ENCODE measurements at places on chromosomes 7 and 10.
A peak's percentile ranks its signal among the peaks of the same experiment; 100 is the strongest.

- no peak for DNase-seq
Measured at GRCh38 chr10:78457804-78458482, 424.3 kb downstream of the RPS24 start.

- DNase-seq: peak; percentile 29
Measured at GRCh38 chr10:30591249-30591670, 38.3 kb downstream of the LYZL2 start.

- DNase-seq: no peak
Measured at GRCh38 chr10:97228130-97228774, 42.5 kb upstream of the SLIT1 start.

DNA sequence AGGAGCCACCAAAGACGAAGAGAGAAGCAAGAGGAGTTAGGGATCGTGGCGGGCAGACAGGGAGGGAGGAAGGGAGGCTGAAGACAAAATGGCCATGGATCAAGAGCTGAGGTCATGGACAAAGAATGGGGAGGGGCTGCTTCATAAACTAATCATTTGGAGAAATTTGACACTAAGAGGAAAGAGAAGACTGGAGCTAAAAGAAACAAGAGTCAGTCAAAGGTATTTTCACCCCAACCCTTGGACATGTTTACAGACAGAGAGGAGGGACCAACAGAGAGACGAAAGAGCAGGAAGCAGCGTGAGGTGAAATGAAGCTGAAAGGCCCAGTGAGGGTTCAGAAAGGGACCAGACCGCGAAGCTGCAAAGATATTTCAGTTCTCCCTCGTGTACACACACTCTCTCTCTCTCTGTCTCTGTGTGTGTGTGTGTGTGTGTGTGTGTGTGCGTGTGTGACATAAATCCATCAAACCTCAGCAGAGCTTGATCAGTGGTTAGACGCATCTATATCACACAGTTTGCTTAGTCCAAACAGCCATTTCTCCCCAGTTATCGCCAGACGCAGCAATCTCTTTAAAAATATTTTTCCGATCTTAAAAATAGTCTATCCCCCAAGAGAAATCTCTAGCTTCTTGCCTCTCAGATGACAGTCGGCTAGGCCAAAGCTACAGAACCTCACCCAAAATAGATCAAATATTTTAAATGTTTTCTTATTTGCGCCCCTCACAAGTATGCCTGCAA, 12.5 kb upstream of the CALD1 start:
- DNase-seq: no peak

DNA sequence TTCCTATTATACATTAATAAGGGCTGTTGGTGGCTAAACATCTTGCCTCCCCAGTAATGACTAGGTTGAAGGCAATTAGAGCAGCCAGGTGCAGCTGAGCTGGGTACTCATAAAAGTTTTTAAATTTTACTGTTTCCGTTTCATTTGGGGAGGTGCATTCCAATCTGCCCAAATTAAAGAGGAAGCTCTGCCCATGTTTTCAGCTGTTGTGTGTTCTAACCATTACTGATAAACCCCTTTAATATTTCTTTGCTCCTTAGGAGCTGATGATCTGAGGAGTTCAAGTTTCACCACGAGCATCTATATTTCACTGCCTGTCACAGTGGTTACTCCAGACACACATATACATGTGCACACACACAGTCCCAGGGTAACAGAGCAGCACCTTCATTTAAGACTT, 94.4 kb downstream of the JAZF1 start:
- DNase-seq: no peak

DNA sequence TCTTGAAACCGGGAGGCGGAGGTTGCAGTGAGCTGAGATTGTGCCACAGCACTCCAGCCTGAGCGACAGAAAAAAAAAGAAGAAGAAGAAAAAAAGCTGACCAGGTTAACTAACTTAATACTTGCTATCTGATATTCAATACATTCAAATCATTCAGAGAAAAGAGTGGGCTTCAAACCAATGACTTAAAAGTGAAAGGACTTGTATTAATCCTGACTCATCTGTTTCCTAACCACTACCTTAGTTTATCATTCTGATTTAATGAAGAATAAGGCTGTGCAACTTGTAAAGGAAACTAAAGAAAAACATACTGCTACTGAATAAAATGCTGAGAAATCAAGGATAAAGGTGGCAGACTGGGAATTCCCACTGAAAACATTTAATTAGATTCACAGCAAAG, 128.4 kb downstream of the NRBF2 start:
- DNase-seq: peak; percentile 49

Data from T-helper 2 cell (primary cell).